ENCODE measurements at places on chromosomes 6 and 20.

GRCh38 chr6:52227495-52227894, 16.8 kb downstream of the IL17F start:
- no peak for DNase-seq

DNA sequence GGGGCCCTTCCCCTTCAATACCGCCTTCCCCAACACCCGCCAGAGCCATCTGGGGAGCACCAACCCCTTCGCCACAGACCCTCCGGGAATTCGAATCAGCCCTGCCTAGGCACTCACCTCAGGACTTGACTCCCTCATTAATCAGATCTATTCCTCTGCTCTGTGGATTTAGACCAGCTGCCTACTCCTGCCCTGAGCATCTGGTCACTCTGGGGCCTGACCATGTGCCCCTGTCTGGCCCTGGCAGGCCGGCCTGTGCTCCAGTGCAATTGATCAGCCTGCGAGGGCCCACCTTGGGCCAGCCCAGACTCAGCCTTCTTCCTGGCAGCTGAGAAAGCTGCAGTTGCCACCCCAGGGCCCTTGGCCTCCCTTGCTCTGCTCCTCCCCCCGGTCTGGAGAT, 46.0 kb downstream of the GRM4 start:
- DNase-seq: no peak

- DNase-seq: no peak
Observed at GRCh38 chr6:35725081-35725708, 11.6 kb upstream of the ARMC12 start.

DNA sequence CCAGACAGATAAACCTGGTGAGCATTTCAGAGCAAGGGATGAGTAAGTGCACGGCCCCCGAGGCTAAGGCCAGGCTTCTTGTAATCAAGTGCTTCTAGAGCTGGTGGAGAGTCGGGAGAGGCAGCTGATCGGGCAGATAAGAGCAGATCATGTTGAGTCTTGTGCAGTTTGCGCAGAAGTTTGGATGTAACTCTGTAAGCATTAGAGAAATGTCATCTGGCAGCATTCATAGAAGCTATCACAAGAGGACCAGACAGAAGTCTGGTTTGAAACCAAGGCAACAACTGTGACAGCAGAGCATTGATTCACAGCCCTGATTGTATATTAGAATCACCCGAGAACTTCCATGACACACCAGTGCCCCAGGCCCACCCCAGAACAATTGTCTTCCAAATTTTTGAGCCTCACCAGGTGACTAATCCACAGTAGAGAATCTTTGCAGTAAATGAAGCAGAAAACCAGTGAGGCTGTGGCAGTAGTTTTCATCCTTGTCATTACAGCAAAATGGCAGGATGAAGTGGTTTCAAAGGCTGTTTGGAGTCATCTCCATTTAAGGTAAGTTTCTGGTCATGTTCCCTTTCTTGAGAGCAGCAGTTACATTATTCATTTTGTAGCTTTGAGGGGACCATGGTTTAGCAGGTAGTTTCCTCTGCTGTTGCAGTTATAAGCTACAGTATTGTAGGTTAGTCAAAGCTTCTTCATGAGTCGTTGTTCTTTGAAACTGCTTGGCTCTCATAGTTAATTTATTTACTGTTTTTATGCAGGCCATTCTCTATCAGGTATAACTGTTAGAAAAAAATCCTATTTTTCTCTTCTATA, 84.1 kb downstream of the RNF217 start:
- DNase-seq: no peak

DNA sequence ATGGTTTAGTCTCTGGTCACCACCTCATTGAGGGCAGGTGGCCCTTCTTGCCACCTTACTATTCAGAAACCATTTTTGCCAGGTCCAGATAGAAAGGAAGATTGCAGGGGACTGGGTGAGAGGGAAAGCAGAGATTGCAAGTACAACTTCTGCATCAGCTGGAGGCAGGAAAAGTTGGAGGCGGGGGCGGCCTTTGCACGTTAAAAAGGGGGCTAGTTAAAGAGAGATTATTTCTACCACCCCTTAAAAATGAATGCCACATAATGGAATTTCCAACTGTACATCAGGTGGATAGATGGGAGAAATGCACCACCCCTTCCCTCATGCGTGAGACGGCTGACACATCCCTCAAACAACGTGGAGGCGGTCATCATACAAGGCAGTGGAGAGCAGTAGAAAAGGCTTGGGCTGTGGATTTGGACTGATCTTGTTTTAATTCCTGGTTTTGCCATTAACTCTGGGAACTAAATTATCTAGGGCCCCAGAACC, 95.4 kb upstream of the CNKSR3 start:
- no peak for DNase-seq

DNA sequence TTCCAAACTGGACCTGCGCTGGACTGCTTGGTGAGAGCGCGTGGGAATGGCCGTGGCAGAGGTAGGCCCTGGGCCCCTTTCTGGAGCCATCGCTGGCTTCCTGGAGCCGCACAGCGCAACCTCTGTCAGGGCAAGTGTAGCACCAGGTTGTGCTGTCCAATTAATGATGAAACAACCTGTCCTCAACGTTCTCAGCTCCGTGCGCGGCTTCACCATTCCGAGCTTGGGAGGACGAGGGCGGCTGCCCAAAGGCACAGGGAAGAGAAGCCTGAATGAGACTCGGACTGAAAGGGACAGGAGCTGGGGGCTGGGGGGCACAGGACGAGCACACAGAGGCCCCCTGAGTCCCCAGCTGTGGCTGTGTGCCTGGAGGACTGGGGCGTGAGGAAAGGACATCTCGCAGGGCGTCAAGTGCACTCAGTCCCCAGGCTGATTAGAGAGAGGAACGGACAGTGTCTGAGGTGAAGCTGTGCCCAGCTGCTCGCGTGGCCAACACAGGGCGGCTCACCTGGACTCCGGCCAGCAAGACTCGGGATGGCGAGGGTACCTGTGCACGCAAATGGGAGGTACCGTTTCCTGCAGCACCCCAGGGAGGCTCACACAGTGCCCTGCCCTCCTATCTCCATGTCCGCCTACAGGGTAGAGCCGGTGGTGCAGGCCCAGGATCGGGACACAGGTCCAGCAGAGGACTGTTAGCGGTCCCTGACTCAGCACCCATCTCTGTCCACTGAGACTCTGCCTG, 403.3 kb downstream of the TAF4 start:
- DNase-seq: no peak

GRCh38 chr20:20448881-20449280, 81.0 kb downstream of the INSM1 start:
- no peak for DNase-seq

DNA sequence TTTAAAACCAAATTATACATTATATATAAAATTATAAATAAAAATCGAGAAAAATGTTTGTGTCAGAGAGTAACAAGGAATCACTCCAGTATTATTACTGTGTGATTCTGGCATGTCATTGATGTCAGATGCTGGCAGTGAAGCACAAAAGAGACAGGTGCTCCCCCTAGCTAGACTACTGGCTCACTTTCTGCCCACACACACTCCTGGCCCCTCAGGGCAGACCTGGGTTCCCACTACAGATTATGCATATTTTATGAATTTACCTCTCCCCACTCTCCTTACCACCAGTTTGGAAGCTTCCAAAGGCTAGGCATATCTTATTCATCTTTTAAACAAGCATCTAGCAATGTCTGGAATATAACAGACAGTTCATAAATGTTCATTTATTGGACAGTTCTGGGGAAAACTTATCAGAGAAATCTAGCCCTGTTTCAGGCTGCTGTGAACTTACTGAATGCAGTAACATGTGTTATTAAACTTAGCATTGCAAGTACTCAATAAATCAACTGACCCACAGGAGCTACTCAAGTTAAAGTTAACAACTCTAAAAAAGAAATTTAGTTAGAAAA, 12.8 kb downstream of the SNX3 start:
- no peak for DNase-seq

GRCh38 chr6:142738731-142739130, 206.2 kb downstream of the HIVEP2 start:
- DNase-seq: no peak

DNA sequence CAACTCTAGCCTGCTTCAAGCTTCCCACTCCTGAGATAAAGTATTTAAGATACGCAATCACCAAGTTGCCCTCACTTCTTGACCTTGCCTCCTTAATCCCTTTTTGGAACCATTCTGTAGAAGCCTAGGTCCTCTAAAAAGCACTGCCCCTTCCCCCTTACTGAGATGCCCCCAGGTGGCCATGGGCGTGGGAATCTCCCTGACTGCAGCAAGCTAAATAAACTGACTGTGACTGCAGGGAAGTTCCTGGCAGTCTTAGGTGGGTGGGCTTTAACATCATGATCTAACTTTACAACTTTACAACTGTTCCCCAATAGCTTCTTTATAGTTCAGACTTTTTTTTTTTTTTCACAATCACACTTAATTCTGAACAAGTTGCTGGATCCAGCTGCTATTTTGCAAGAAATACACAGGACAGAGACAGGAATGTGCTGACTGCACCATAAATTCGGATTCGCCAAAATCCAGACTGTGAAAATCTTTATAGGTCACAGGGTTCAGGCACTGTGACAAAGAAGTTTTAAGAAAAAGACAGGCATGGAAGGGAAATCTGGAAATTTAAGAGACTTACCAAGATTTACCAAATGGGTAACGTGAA, 344.2 kb upstream of the SULF2 start:
- DNase-seq: no peak

GRCh38 chr6:84652356-84653026, 111.9 kb downstream of the TBX18 start:
- DNase-seq: peak; percentile 90

DNA sequence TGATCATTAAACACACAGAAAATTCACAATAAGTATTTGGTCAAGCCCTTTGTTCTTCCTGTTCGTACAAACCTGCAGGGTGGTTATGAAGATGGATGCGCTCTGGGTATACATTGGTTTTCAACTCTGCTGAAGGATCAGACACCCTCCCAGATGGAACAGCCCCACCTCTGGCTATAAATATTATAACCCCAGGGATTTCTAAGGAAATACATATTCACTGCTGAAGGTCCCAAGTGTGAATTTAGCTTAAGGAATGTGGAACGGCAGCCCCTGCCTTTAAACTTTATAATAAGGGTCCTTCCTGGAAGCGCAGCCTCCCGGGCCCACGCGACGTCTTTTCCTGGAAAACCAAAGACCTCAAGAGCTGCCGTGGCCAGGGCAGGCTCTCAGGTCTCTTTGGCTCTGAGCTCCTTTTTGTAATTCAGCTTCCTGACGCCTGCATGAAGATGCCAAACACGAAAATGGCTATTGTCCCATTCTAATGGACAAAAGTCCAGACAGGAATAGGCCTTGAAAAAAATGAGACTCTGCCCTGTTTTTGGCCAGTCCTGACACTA, 172.4 kb upstream of the SSTR4 start:
- no peak for DNase-seq

DNA sequence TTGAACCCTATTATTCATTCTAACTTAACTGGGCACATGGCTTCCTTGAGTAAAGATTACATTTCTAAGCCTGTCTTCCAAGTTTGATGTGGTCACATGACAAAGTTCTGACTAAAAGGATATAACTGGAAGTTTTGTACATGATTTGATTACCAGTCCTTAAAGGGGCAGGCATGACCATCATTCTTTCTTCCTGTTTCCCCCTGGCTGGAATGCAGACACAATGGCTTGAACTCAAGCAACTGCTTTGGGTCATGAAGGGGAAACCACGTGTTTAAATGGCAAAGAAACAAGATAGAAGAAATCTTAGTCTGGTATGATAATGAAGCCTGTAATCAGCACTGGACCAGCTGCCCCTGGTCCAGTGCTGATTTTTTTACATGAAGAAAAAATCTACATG, 15.6 kb upstream of the SHLD1 start:
- peak; percentile 62 for DNase-seq

- no peak for DNase-seq
Observed at GRCh38 chr6:169864148-169865020, 113.0 kb downstream of the ERMARD start.

- DNase-seq: no peak
Observed at GRCh38 chr20:60473211-60473610, 515.0 kb downstream of the CDH26 start.

DNA sequence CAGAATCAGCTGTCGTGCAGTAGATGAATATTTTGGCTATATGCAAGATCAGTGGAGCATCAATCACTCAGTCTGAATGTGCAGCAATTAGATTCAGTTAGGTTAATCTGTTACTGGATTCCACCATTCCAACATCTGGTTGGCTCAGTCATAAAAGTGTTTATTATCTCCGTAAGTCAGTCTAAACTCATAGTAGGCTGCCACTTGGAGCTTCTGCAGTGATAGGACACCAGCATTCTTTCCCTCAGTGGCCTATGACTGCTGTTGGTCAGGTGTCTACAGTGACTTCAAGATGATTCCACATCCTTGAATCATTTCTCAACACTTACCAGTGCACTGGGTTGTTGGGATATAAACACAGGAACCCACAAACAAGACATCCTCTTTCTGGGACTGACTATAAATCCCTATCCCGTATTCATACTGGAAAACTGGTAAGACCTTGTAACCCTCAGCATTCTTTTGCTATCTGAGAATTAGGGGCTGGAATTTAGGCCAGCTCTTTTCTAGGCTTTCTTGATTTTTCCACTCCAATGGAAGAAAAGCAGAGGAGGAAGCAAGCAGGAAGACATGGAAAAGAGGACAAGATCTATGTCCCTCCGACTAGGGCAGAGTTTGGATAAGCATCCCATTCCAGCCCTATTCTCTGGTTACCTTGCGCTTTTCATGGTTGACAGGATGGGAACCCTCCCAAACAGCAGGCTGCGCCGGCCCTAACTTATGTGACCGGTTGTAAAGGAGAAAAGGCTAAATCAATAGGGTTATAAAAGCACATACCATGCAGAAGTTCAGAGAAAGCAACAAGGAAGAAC, 919.6 kb downstream of the KIF16B start:
- DNase-seq: no peak

GRCh38 chr20:63100174-63100925, 93.6 kb upstream of the BHLHE23 start:
- DNase-seq: no peak

DNA sequence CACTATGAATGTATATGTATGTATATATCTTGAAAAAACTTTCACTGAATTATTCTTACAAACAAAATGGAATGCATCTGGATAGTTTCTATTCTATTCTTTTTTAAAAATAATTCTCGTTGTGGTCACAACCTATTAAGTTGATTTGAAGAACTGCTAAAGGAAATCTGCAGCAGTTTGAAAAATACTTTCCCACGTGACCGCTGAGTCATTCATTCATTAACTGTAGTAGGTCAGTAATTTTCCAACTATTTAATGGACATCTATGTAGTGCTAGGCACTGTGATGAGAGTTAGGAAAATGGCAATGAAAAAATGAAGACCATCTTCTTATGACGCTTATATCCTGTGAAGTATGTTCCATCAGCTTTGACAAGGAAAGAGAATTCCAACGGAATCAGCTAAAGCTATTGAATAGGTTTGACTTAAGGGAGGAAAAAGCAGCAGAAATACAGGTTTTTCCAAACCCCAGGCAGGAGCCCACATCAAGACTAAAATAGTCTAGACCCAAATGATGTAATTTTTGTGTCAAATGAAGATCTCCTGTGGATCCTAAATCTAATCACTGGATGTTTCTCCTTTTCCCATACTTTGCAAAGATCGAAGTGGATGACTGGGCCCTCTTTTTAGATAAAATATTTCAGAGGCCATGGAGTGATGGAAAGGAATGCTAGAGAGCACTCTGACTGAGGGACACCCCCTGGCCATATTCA, 4.1 kb upstream of the EFHC1 start:
- DNase-seq: peak; percentile 31

GRCh38 chr20:45925821-45926506, 8.5 kb upstream of the PCIF1 start:
- no peak for DNase-seq

GRCh38 chr6:163808231-163808630, 393.7 kb downstream of the QKI start:
- DNase-seq: no peak

Data from HCEC 1CT (cell line).